ENCODE measurements at places on chromosomes 3 and 15. TPM values are rescaled to one million over a fixed set of nuclear protein-coding genes. Genes with fewer than 3 reads are reported as not detected.

SEMA6D gene
- total RNA-seq, result not detected

PRTG gene
- 10.6 TPM for total RNA-seq

GABRR3 gene
- total RNA-seq, result not detected

GOLGA6B gene
- not detected for total RNA-seq
